Midbrain (tissue), 1 donor: ENCODE measurements at places on chromosomes 7 and 10.

GRCh38 chr7:135959646-135960363 lies 17.4 kb downstream of the MTPN start:
- DNase-seq, result no peak

GRCh38 chr10:124992462-124993344 lies 50.8 kb downstream of the ZRANB1 start:
- peak; percentile 89 for DNase-seq

DNA sequence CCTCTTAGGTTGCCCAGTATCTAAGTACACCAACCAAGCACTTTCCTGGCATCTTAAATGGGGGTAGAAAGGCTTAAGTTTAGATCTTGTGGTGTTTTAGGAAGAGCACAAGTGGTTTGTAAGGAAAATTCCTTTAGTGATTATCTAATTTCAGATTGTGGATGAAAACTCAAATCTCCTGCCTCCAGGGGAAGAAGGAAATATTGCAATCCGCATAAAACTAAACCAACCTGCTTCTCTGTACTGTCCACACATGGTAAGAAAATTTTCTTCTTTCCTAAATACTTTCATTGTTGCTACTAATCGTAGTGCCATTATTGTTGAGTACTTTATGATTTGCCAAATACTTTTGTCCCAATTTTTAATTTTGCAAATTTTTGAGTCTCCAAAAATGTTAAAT lies 31.1 kb downstream of the ACSM6 start:
- no peak for DNase-seq

- no peak for DNase-seq
Observed at GRCh38 chr7:39044489-39044888, 66.8 kb downstream of the POU6F2 start.

DNA sequence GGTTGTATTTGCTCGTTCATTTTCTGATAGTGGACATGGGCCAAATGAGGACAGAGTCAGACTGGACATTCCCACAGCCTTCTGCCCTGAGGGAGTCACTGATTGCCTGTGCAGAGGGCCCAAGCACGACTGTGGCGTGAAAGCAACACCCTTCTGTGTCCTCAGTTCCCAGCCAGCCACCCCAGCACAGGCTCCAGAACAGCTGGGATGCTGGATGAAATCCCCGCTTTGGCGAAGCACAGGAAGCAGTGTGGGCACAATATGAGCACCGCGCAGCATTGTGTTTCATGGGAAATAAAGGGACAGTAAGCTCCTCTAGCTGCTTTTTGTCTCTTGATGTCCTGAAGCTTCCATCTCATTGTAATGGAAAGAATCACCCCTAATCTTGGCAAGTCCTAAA lies 20.5 kb downstream of the TRIL start:
- DNase-seq, result no peak

DNA sequence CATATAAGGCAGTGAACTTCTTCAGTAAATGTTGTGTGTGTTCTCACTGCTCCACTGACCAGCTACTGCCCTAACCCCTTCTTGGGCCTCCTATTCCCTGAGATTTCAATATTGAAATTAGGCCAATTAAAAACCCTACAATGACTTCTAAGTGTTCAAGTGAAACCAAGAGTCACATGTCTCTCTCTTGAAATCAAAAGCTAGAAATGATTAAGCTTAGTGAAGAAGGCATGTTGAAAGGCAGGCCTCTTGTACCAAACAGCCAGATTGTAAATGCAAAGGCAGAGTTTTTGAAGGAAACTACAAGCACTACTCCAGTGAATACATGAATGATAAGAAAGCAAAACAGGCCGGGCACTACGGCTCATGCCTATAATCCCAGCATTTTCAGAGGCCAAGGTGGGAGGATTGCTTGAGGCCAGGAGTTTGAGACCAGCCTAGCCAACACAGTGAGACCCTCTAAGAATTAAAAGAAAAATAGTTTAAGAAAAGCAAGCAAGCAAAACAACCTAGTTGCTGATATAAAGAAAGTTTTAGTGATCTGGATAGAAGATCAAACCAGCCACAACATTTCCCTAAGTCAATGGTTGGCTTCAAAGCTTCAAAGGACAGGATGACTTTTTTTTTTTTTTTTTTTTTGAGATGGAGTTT lies 22.3 kb downstream of the BRAF start:
- DNase-seq, result no peak

- DNase-seq, result no peak
Observed at GRCh38 chr7:96127746-96128145, 194.2 kb downstream of the SLC25A13 start.

DNA sequence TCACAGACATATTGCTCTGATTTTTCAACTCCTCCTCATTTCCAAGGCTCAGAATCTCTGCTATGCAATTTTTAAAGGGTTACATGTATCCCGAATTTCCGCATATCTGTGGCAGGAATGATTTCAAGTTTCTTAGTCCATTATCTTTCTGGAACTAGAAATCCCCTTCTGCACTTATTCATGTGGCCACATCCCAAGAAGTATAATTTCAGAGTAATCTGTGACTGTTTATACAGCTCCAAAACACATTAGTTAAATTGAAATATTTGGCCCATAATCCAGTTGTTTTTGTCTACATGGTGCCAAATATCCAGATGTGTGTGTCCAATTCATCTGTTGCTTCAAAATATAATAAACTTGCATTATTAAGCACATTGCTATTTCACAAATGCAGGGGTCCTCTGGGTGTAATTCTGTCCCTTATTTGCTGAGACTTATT lies 271.2 kb downstream of the ARHGAP12 start:
- no peak for DNase-seq

DNA sequence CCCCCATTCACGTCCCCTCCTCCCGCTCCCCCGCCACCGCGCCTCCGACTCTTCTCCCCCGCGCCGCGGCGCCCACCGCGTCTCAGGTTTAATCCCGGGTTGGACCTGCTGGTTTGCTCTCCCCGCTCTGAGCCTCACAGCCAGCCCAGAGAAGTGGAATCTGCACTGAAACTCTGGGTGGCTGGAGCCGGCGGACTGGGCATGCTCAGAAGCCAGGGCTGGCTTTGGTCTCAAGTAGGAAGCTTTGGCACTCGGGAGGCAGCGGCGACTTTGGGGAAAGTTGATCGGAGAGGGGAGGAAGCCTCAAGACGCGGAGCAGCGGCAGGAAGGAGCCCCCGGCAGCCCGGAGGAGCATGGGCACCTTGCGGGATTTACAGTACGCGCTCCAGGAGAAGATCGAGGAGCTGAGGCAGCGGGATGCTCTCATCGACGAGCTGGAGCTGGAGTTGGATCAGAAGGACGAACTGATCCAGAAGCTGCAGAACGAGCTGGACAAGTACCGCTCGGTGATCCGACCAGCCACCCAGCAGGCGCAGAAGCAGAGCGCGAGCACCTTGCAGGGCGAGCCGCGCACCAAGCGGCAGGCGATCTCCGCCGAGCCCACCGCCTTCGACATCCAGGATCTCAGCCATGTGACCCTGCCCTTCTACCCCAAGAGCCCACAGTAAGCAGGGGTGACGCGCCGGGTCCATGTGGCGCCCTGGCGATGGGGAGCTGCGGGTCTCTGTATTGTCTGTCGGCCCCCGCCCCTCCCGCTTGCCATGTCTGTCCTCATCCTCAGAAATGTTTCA lies at the start of gene PRKG1:
Gene PRKG1 (plus strand): TSS at position 250 of the 791 bp plus-strand sequence.
- DNase-seq, result peak; percentile 60

DNA sequence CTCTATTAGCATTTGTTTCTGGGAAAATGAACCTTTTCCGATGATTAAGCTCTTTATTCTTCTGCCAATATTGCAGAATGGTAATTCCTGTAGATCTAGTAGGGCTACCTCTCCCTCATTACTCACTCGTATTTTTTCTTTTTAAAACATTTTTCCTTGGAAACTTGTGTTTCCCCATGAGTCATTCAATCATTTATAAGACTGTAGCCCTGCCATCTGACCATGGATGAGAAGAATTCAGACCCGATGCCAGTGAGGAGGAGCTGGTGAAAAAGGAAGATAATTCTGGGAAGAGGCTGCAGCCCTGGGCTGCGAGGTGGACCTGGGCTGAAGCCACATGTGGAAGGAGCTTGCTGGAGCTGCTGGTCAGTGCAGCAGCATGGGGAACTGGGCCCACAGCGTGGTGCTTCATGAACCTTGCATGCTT lies 242.8 kb downstream of the KLF6 start:
- DNase-seq, result no peak

- no peak for DNase-seq
Observed at GRCh38 chr10:86194684-86195083, 171.9 kb downstream of the GRID1 start.

DNA sequence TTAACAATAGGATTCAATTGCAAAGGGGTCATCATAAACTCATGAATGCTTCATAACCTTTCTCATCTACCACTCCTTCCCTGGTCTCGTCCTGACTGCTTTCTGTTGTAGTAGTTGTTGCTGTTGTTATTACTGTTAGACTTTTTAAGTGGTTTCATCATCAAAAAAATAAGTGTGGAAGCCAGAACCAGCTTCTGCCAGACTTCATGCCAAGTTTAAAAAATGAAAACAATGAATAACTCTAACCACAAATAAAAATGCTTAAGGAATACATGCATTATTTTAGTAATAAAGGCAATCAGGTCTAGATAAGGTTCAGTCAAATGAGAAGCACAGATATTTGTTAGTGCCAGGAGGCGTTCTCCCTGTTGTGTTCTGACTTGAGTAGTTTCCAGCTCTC lies 85.4 kb downstream of the PCLO start:
- DNase-seq, result no peak

- DNase-seq, result no peak
Observed at GRCh38 chr10:1426786-1427185, 310.5 kb downstream of the ADARB2 start.

- no peak for DNase-seq
Observed at GRCh38 chr10:29849886-29850285, 209.5 kb downstream of the JCAD start.

- no peak for DNase-seq
Observed at GRCh38 chr10:47458466-47459154, 25.3 kb downstream of the ANXA8 start.

DNA sequence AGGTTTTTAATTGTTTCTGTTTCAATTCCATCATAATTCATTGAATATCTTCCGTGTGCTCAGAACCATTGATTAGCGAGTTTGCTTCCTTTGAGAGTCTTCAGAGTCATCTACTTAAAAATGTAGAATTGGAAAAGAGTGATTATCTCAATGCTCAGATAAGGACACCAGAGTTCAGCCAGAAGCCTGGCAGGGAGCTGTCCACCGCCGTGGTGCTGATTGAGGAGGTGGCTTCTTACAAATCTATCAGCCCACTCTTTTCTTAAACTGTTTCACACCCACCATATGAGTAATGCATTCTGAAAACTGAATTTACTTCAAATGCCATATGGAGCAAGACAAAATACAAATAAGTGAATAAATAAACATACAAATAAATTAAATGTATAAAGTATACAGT lies 79.3 kb downstream of the INSYN2A start:
- peak; percentile 18 for DNase-seq

DNA sequence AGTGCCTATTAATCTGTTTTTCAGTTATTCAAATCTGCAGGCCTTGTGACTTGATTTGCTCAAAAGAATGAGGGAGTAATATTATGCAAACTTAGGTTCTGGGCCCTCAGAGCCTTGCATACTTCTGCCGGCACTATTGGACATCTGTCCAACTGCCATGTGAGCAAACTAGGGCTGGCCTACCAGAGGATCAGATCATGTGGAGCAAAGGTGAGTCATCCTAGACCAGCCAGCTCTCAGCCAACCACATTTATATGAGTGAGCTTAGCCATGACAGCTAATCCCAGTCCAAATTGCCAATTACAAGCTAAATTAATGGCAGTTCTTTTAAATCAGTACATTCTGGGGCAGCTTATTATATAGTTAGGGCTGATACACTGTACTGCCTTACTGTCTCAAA lies 69.6 kb downstream of the SDHAF3 start:
- no peak for DNase-seq

DNA sequence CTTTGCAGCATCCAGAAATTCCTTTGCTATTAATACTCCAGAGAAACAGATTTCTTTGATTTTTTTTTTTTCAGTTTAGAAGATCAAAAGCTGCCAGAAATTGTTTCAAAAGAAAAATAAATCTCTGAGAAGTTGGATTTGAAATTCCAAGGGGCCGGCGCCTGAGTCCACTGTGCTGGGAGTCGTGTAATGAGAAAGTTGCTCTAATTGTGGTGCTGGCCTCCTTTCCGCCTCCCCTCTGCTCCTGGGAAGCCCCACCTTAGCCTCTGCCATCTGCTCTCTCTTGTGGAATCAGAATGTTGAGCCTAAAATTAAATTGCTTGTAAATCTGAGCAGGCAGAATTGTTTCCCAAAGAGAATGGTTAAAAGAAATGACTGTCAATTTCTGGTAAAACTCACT lies 93.3 kb downstream of the EMX2 start:
- DNase-seq, result no peak

GRCh38 chr10:57018452-57018851 lies 657.4 kb upstream of the ZWINT start:
- no peak for DNase-seq

- DNase-seq, result no peak
Observed at GRCh38 chr10:20634839-20635238, 262.3 kb downstream of the NEBL start.

DNA sequence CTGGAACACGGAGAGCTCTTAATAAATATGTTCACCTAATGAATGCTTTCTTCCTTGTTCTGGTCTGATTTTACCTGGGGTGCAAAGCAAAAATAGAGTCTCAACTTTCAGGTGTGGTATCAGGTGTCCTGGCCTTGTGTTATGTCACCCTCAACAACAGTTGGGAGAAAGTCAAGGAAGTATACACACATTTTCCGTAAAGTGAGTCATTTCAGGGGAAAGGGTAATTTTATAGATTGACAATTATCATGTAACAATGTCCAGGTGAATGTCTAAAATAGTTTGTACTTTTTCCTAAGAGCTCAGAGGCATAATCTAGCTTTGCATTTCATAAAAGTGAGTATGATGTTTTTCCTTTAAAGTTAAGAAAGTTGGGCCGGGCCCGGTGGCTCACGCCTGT lies 287.4 kb downstream of the SKIDA1 start:
- no peak for DNase-seq

GRCh38 chr10:96422525-96422924 lies 63.7 kb upstream of the OPALIN start:
- DNase-seq, result no peak

DNA sequence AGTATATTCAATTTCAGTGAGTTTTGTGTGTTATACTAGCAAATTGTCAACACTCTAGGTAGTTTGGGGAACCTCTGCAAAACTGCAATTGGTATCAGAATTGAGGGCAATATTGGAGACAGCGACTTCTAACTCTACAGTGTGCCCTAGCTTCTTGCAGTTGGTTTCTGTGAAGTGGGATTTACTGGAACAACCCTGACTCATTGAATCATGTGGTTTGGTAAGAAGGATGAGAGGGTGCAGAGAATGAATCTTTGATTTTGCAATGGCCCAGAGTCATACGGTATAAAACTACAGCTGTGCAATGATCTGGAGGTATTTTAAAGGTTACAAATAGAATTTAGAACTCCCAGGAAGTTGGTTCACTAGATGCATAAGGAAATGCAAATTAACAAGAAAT lies 129.1 kb upstream of the PPP1R3A start:
- no peak for DNase-seq

GRCh38 chr7:66905689-66906088 lies 15.3 kb upstream of the TMEM248 start:
- DNase-seq, result no peak

- no peak for DNase-seq
Observed at GRCh38 chr7:126378642-126379041, 874.1 kb downstream of the GRM8 start.

GRCh38 chr7:158588878-158589442 lies 1.3 kb upstream of the PTPRN2 start:
- no peak for DNase-seq
